Inflammatory macrophage treated with lipopolysaccharide for 4 hours (primary cell): ENCODE measurements at places on chromosomes 12 and 14.
A peak's percentile ranks its signal among the peaks of the same experiment; 100 is the strongest.

GRCh38 chr14:34098045-34098984 lies 147.4 kb upstream of the EGLN3 start:
- peak; percentile 41 for DNase-seq

GRCh38 chr12:19457561-19457960 lies 18.3 kb downstream of the AEBP2 start:
- DNase-seq, result no peak

GRCh38 chr14:50726372-50727107 lies 58.4 kb upstream of the SAV1 start:
- no peak for DNase-seq

DNA sequence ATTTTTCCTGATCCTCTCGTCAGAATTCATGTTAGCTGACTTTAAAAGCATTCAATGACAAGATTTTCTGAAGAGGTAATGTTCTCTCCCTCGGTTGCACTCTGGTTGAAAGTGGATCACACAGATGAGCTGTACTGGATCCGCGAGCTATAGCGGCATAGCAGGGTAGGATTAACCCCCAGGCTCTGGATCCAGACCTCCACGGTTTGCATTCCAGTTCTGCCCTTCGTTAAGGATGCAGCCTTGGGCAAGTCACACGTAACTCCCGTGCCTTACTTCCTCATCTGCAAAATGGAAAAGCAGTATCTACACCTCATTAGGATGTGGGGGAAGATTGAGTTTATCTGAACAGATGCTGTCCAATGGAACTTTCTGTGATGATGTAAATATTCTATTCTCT lies 13.8 kb downstream of the CCDC92 start:
- no peak for DNase-seq

GRCh38 chr14:103118663-103119404 lies 4.4 kb upstream of the TNFAIP2 start:
- DNase-seq, result peak; percentile 99

DNA sequence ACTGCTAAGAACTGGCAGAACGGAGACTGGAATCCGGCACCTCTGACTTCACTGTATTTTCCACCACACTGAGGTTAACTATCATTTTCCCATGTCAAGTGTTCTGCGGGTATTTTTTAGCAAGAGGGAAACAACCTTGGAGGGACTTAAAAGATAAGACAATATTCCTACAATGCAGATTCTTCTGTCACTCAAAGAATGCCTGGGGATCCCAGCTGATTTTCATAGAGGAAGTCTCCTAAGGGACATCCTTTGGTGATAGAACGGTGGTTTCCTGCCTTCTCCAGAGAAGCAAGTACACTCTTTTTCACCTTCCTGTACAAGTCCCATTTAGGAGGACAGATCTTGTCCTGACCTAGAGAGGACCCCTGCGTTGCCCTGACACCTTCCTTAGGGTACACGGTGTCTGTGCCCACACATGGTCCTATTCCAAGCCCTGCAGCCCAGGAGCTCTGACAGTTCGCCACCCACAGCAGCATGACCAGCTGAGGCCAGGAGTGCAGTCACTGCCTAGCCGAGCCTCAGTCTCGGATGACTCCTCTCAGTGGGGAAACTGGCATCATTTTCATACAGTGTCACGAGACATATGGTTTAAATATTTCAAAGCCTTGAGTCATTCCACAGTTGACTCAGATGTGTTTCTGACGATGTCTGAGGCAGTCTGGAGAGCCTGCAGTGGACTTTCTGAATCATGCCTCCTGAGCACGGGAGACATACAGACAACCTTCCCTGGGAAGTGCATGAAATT lies 181.3 kb upstream of the FKBP4 start:
- peak; percentile 94 for DNase-seq

GRCh38 chr14:61544448-61545330 lies 150.6 kb upstream of the HIF1A start:
- DNase-seq, result no peak

DNA sequence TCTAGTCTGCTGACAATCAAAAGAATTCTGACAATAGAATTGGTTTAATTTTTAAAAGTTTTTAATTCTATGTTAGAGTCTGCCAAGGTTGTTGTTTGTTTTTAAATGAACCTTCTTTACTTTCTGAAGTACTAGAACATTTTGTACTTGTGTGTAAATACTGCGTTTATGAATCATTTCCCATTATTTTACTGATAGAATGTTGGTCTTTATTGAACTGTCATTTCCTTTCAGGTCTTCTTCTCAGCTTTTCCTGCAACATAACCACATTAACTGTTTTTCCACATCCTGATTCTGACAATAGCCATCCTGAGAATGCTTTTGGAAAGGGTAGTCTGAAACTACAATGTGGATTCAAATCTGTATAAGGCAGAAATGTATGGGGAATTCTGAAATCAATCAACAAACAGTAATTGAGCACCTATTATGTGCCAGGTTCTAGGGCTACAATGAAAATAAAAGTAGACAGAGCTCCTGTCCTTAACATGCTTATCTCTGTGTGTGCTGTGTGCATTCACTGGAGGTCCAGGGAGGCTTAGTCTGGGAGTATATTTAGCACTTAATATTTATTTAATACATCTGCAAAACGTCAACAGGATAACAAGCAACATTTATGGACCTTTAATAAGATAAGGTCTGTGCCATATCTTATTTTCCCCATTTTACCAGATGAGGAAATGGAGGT lies 73.1 kb upstream of the SLC38A2 start:
- DNase-seq, result no peak

DNA sequence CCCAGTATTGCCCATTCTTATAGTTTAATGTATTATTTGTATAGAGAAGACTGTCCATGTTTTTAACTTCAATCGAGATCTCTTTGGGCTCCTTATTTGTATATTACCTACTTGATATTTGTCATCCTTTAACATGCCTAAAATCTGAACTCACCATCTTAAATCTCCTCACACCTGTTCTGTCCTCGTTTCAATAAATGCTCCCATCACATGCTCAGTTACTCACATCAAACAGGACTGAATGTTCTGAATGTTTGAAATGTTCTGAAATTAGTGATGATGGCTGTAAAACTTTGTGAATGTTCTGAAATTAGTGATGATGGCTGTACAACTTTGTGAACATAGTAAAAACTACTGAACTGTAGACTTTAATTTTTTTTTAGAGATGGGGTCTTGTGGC lies 34.5 kb downstream of the COCH start:
- DNase-seq, result no peak
